ENCODE measurements at places on chromosomes 1 and 21.
A peak's percentile ranks its signal among the peaks of the same experiment; 100 is the strongest.

DNA sequence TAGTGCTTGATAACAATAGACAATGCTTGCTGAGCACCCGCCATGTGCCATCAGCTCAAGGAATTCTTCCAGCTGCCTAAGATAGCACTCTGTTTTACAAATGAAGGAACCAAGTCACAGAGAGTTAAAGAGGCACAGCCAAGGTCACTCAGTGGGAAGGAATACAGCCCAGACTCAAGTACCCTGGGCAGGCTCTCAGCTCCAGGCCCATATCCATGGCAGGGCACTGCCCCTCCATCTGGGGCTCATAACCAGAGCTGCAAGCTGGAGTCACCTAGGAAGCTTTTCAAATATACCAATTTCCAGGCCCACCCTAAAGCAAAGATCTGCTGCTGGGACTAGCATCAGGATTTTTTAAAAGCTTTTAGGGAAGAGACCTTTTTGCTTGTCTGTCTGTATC is 1.6 kb downstream of the CLEC20A start:
- no peak for DNase-seq

GRCh38 chr1:233440951-233441401 is 113.5 kb downstream of the MAP3K21 start:
- no peak for DNase-seq

DNA sequence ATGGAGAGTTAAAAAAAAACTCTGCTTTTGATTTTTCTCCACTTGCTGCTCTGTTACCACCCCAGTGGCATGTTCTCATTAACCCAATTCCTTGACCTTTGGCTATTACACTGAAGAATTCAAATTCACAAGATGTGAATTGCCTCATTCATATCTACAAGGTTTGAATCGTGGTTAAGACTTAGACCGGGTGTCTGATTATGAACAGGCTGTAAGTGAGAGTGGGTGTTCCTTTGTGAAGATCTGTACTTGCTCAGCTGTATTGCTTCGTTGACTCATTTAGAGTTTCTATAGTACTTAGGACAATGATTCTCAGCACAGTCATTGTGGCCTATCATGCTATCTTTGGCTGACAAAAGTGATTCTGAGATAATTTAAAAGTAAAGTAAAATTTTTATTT is 36.4 kb downstream of the DNM3 start:
- no peak for DNase-seq

GRCh38 chr1:7656557-7657215 is 114.4 kb upstream of the VAMP3 start:
- DNase-seq: no peak

- no peak for DNase-seq
Measured at GRCh38 chr1:30760596-30761324, 3.2 kb upstream of the LAPTM5 start.

DNA sequence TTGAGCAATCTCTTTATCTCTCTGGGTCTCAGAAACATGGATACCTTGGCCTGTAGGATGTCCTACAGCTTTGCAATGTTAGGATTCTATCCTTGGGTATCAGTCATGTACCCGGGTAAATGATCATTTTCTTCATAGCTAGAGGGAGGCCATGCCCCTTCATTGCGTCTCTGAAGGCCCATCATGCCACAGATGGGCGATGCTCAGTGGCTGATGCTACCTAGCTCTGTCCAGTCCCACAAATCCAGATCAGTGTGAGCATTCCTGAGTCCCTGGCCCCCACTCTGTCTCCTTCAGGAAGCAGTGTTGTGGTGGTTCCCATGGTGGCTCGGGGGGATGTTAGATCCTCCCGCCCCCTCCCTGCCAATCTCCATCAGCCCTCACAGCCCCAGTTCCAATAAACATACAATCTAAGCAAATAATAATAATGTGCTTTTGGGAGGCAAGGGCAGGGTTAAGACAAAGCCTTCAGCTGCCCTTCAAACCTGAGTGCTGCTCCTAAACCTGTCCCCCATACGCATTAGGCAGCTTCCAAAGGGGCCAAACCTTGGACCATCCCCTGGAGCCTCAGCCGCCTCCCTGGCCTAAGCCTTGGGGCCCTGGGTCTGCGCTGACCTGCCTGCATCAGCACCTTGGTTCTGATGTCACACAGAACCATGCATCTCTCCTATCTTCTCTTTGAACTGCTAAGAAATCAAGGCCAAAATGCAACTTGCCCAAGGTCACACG is 681 bp upstream of the GPR61 start:
- no peak for DNase-seq

GRCh38 chr1:202644219-202645096 is 65.8 kb downstream of the SYT2 start:
- no peak for DNase-seq

DNA sequence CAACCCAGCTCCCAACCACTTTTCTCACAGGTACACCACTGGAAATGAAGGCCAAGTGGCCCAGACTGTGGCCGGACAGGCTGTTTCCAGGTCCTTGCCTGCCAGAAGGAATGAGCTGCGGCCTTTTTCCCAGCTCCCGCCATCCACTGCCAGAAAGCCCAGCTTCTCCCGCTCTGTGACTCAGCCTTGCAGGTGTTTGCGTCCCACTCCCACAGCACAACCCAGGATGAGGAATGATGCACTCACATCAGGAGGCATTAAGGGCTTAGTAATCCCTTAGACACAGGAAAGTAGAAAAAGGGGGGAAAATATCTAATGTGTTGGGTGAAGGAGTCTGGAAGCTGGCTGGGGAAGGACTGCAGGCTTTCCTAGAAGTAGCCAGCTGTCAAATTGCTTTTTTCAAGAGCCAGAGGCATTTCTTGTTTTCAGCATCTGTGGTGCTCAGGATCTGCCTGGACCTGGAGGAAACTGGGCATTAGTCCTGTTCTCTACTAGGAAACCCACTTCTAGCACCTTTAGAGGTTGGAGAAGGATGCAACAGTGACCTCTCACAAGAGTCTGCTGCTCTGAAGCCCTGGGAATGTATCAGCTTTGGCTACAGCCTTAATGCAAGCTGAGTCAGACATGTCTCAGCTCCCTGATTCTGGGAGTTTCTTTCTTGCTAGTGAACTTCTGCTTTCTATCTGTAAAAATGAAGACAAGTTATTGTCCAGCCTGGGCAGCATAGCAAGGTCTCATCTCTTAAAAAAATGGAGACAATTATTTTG is 13.2 kb upstream of the MAP1LC3C start:
- no peak for DNase-seq

DNA sequence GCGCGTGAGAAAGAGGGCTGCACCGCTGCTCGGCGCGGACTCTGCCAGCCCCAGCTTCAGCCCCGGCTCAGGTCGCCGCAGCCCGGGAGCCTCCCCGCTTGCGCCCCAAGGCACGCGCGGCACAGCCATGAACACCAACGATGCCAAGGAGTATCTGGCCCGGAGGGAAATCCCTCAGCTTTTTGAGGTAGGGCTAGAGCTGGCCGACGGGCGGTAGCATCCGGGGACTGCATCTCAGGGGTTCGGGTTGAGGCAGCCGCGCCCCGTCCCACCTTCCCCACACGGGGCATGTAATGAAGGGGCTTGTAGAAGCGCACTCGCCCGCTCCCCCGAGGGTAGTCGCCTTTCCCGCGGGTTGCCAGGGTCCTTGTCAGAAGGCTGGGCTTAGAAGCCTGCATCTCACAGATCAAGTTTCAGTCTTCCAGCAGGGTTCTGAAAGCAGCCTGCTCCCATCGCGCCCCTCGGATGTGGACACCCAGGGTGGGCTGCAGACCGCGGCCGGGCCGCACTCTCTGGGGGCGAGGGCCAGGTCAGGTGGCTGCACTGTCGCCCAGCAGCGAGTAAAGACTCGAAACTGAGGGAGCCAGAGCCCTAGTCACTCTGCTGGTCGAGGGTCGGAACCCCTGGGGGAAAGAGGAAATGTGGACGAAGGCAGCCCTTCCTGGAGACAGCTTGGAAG is 507 bp downstream of the AK5 start:
- no peak for DNase-seq

GRCh38 chr1:206508956-206509355 is 1.6 kb downstream of the RASSF5 start:
- DNase-seq: no peak

DNA sequence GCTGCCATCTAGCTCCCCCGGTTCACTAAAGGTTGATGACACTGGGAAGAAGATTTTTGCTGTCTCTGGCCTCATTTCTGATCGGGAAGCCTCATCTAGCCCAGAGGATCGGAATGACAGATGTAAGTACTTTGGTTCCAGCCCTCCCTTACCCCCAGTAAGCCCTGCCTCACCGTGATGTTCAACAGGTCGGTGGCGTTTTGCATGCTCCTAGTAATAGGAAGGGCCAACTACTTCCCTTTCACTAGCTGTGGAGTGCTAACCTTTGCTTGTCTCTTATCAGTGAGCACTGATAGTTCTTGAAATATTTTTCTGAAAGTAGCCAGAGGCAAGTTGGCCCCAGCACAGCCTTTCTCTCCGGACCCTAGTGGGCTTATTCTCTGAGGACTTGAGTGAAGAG is 7.5 kb downstream of the RNF220 start:
- no peak for DNase-seq

DNA sequence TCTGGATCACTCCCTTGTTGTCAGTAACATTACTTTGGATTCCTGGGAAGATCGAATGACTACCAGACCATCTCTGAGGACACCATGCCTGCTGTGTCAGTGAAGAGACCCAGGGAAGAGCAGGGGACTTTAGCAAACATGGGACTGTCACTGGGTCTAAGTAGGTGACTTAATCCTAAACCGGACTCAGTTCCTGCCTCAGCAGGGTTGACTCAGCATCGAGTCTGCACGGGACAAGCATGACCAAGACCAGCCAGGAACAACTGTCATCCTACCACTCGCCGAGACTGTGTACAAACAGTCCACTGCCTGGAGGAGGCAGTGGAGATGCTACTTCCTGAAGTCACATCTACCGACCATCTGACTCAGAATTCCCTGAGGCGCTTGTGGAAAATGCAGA is 53.2 kb upstream of the RAB4A start:
- no peak for DNase-seq

DNA sequence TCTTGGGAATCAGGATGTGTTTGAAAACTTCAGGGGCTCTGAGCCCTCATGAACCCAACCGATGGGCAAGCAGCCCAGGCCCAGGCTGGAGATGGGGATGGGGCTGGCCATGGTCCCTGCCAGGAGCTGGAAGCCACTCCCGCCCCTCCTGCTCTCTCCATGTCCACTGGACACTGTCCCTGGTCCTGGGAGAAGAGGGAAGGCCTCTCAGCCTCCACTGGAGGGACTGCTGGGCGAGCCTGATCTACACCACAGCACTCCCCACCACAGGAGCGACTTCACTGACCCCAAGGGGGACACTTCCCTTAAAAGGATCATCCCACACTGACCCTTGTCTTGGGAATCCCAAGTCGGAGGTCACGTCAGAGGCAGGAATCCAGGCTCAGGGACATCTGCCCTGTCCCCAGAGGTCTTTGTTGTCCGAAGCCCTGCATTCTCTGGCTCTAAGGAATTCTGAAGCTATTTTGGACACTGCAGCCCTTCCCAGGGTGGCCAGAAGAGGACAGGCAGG is 16.9 kb upstream of the COL18A1 start:
- no peak for DNase-seq

DNA sequence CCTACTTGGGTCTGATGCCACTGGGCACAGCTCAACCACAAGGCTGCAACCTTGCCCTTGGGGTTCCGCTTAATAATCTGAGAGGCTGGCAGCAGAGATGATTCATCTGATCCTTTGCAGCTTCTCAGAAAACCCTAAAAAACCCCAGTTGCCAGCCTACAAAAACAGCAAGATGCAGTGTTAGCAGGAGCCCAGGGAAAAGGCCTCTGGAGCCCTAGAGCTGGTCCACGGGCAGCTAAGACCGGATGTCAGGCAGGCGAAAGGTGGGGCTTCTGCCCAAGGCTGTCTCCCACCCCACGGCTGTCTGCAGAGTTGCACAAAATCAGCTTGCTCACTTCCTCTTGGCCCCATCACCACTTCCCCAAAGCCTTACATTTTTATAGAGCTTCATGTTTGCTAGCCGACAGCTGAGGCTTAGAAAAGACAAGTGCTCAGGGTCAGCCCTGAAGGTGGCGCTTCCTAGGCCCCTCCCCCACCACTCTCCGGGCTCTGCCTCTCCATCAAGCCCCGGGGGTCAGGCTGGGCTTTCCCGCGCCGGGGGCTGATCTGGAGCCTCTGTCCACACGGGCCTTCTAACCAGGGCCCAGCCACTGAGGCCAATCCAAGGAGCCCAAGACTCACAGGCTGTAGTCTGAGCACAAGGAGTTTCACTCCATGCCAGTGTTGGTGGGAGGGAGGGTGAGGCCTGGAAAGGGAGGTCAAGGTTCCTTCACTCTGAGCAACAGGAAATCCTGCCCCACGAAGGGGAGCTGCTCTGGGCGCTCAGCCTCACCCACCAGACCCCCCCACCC is 4.2 kb upstream of the ADORA3 start:
- peak; percentile 31 for DNase-seq

Measured in breast epithelium (tissue), 4 donors.